NCI-H2081 treated with DMSO at 0.1 percent for 48 hours (cell line): ENCODE measurements at places on chromosomes 6 and 20.

GRCh38 chr6:75150685-75151412 is 55.0 kb downstream of the COL12A1 start:
- no peak for DNase-seq

DNA sequence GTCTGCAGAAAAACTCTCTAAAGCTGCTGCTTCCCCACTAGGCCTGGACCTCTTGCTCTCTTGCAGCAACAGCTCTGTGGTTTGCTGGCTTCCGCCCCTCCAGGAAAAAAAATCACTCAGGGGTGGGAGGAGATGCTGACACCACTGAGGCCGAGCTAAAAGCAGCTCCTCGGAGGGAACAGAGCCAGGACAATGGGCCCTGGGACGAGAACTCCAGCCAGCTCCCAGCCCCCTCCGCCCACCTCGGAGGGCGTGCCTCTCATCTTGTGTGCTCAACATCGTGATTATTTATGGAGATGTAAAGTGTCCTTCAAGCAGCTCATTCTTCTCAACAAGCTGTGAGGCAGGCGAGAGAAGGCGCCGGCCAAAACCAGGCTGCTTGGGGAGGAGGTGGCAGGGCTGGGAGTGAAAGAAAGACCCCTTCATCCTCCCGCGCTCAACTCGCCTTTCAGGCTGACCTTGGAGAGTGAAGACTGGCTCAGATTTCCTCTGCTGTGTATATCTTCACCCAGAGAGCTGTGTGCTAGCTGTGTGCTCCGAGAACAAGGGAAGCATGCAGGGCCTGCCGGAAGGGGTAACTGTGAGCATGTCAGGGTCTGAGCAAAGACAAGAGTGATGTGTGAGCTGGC is 53.5 kb upstream of the LRFN2 start:
- DNase-seq = no peak

DNA sequence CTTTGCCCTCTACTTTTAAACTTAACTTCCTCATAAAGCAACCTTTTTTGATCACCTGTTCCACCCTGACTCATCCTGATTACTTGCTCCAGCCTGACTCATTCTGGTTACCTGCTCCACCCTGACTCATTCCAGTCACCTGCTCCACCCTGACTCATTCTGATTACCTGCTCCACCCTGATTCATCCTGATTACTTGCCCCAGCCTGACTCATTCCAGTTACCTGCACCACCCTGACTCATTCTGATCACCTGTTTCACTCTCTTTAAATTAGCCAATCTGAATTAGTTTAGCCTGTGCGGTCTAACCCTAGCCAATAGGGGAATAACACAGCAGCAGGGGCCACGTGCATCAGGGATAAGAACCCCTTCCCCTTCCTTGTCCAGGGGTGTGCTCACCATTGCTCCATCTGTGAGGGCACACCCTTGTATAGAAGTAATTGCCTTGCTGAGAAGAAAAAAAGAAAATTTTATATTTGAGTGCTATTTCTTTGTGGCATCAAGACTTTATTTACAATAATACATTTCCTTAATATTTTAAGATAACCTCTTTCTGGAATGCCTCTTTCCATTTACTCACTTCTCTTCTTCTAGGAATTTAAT is 17.9 kb downstream of the HLA-G start:
- no peak for DNase-seq

DNA sequence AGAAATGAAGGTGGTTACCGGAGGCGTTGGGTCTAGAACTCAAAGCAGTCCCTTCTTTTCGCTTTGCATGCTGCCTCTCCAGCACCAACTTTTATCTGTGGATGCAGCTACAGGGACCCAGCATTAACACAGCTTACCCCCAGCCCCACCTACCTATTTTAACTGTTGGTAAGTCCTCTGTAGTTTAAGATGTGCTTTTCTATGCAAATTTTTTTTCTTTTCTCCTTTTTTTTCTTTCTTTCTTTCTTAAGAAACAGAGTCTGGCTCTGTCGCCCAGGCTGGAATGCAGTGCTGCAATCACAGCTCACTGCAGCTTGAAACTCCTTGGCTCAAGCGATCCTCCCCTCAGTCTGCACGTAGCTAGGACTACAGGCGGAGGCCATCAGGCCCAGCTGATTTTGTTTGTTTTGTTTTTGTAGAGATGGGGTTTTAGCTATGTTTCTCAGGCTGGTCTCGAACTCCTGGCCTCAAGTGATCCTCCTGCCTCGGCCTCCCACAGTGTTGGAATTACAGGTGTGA is 6.5 kb upstream of the USP45 start:
- DNase-seq = no peak

GRCh38 chr20:56439771-56440291 is 27.8 kb downstream of the CASS4 start:
- no peak for DNase-seq

DNA sequence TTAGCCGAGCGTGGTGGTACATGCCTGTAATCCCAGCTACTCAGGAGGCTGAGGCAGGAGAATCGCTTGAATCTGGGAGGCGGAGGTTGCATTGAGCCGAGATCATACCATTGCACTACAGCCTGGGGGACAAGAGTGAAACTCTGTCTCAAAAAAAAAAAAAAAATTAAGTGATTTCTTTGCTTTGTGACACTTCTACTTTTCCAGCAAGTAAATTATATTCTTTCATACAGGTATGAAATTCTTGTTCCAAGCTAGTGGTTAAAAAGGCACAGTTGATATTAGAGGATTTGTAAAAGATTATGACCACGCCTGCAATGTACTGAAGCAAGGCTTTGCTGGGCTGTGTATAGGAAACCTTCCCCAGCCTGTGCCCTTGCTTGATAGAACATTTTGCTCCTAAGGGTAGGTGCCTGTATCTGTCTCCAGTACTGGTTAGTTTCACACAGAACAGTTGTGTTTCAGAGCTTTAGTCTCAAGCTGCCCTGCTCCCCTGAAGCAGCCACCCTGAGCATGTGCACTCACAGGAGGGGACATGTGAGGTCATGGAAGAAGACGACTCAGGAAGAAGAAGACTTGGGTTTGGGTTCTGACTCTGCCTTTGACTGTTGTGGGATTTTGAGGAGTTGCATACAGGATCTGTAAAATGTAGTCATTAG is 10.2 kb downstream of the PTPN1 start:
- DNase-seq = no peak

GRCh38 chr6:150732765-150733539 is 132.6 kb upstream of the MTHFD1L start:
- no peak for DNase-seq

DNA sequence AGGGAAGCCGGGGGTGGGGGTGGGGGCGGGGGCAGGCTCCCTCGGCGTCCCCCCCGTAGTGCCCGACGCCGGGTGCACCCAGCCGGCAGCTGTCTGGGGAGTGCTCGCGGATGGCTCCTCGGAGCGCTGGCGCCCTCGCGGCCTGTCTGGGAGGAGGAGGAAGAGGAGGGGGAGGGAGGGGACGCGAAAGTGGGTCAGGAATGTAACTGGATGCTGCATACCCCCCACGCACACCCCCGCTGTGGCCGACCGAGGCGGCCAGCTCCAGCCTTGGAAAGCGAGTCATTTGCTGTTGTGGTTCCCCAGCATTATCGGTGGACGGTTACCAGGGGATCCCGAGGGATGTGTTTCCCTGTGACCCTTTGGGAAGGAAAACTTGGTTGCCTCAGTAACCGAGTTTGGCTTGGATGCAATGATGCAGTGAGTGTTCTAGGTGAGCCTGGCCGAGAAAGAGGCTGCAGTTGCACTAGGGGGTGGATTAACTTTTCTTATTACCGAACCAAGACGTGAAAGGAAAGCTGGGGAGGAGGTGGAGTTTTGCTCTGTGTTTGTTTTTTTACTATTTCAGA is 55.2 kb upstream of the RREB1 start:
- no peak for DNase-seq

DNA sequence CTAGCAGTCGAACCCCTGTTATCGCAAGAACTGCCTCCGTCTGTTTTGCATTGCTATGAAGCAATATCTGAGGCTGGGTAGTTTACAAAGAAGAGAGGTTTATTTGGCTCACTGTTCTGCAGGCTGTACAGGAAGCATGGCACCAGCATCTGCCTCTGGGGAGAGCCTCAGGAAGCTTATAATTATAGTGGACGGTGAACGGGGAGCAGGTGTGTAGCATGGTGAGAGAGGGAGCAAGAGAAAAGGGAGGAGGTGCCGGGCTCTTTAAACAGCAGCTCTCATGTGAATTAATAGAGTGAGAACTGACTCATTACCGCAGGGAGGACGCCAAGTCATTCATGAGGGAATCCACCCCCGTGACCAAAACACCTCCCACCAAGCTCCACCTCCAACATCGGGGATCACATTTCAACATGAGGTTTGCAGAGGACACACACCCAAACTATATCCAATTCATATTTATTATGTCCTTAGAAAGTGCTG is 172.6 kb upstream of the KCNG1 start:
- DNase-seq = no peak

DNA sequence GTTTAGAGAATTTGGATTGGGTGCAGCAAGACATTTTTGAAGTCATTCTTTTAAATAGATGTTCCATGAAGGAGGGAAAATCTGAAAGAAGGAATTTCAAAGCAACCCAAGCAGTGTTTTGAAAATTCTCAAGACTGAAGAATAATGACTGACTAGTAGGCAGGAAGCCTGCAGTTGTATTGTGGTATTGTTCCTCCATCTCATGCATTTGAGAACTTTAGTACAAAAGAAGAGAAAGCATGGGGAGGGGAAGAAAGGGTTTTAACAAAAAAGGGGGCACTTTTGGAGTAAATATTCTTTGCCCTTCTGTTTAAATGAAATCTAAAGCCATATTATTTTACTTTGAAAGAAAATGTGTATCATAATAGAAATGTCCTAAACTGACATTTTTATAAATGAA is 6.6 kb downstream of the NCOA3 start:
- no peak for DNase-seq
